ENCODE measurements at places on chromosomes 12 and 14.

DNA sequence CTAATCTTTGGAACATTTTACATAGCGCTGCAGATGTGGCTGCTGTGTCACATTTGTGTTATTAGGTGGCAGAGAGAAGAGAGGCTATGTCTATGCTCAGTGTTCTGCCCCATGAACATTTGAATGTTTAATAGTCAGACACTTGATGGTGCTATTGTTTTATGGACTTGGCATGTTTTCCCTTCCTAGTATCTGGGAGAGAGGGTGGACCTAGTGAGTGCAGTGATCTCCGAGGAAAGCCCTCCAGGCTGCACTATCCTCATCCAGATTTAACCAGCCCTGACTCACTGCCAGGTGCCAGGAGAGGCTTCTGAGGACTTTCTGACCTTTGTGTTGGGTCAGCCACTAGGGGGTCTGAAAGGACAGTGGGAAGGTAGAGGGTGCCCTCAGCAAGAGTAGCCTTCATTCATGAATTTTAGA lies 24.3 kb downstream of the ZFC3H1 start:
- DNase-seq, result peak; percentile 28

- DNase-seq, result no peak
These were observed 15.8 kb downstream of the R3HDM2 start for GRCh38 chr12:57415088-57415487.

DNA sequence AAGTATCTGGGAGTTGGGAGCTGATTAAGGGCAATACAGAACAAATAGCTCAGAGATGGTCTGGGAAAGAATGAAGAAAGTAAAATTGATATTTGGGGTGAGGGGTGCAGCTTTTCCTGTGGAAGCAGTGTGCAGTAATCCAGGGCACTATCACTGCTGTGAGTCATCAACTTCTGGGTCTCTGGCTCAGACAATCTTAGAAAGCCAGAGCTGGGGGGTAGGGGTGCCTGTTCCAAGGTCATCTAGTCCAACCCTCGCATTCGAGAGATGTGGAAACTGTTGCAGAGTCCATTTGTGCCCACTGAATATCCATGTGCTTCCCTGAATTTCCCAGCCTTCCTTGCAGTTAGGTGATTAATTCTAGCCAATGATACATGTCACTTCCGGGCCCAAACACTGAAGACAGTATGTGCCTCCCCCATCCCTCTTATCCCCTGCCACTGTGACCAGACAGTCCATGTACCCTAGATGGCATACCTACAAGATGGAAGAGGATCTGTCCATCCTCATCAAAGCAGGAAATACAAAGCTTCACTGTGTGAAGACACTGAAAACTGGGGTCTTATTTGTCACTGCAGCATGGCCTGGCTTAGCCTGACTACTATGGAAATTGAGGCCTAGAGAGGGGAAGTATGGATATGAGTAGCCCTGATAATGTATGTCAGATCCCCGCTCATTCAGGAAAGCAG lies 51.9 kb downstream of the ZFP36L1 start:
- no peak for DNase-seq

DNA sequence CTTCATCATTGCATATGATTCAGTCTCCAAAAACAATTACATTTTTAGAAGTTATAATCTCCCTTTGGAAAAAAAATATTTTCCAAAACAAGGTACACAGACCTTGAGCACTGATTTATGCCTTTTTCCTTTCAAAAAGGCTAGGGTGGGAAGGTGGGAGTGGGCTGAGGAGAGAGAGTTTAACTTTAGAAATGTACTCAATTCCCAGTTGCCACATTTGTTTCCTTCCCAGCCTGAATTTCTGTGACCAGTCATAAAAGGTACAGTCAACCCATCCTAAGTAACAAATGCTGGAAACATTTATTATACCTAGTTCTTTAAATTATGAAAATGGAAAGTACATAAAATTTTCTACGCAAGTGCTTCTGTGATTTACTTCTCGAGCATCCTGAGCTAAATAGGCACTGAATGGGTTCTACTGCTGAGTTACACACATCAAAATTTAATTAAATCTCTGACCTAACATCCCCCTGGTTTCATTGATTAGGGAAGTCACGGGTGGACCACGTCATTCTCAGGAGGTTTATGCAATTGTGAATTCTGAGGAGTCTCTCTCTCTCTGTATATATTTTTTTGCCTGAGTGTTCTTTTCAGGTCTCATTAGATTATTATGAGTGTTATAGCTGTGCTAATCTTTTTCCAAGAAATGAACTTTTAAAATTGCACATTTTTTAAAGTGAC lies 371.8 kb downstream of the BTG1 start:
- no peak for DNase-seq

DNA sequence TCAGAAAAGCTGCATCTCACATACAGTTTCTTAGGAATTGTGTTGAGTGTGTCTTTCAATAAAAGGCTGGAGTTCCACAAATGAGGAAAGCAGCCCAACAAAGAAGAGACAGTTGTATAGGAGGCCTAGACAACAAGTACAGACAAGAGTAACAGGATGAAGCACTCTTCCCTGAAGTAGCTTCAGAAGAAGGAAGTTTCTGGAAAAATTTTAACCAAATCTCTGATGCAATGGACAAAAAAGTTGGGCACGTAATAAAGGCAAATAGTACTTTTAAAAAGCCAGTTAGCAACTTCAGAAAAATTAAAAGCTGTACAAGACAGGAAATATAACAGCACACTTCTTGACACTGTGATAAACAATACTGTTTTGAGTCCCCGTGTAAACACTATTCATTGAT lies 134.1 kb upstream of the PLEKHG7 start:
- DNase-seq, result no peak

- no peak for DNase-seq
These were observed 129.0 kb upstream of the ATXN7L3B start for GRCh38 chr12:74408601-74409166.

GRCh38 chr14:95505030-95505589 lies 11.3 kb downstream of the SYNE3 start:
- DNase-seq, result no peak

DNA sequence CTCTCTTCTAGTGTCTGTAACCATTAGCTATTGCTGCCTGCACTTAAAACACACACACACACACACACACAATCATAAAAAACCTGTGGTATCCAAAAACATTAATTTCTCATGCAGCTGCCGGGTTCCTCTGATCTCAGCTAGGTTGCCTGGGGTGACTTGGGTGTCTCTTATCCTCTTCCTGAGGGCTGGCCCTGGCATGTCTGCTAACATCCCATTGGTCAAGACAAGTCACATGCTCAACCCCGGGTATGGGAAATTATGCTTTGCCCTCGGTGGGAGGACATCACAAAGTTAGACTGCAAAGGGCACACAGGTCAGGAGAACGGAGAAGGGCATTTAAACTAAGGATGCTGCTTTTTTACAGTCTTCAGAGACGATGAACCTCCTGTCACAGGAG lies 55.7 kb downstream of the TRPV4 start:
- DNase-seq, result no peak

GRCh38 chr12:123621619-123622530 lies 11.6 kb downstream of the EIF2B1 start:
- DNase-seq, result no peak
